NCI-H446 (cell line): ENCODE measurements at places on chromosomes 1 and 21.

DNA sequence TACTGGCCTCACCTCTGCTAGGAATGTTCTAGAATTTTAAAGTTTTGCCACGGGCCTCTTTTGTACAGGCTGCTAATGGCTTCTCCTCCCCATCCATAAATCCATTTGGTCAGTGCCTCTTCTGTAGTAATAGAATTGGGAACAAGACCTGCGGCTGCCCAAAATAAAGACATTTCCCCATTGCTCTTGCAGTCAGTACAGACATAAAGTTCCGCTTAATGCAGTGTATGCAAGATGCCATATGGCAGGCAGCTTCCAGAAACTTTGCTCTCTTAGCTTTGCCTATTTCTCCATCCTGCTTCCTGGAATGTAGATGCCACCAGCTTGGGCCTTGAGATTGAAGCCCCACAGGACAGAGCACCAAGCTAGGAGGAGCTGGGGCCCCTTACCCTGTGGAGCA, 3.7 kb upstream of the SLC2A5 start:
- no peak for DNase-seq

- no peak for DNase-seq
Measured at GRCh38 chr1:8821084-8821483, 3.6 kb upstream of the RERE start.

DNA sequence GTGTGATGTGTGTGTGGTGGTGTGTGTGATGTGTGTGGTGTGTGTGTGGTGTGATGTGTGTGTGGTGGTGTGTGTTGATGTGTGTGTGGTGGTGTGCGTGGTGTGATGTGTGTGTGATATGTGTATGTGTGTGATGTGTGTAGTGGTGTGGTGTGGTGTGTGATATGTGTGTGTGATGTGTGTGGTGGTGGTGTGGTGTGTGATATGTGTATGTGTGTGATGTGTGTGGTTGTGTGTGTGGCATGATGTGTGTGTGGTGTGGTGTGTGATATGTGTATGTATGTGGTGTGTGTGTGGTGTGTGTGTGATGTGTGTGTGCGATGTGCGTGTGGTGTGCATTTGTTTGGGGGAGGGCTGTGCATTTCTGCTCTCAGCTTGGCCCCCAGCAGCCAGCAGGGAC, 7.1 kb upstream of the PCBP3 start:
- no peak for DNase-seq

- no peak for DNase-seq
Measured at GRCh38 chr1:202170726-202171125, 10.3 kb upstream of the PTPN7 start.

DNA sequence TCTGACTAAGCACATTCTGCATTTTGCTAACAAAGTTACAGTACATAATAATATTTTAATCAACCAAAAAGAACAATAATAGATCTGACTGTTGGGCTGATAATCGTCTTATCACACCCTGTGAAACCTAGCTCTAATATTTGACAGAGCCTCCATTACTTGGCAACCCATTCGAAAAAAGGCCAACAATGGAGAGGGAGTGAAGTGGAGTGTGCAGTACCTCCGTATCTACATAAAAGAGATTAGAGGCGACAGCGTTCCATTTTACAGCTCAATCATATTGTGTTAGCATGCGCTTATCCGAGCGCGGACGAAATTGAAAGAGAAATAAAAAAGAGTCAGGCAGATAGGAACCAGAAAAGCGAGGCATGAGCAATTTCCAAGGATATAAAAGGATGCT, 137.3 kb upstream of the USH2A start:
- DNase-seq: no peak

- DNase-seq: no peak
Measured at GRCh38 chr1:243438815-243439214, 183.0 kb downstream of the SDCCAG8 start.

GRCh38 chr1:247378334-247379073, 37.5 kb upstream of the NLRP3 start:
- no peak for DNase-seq

DNA sequence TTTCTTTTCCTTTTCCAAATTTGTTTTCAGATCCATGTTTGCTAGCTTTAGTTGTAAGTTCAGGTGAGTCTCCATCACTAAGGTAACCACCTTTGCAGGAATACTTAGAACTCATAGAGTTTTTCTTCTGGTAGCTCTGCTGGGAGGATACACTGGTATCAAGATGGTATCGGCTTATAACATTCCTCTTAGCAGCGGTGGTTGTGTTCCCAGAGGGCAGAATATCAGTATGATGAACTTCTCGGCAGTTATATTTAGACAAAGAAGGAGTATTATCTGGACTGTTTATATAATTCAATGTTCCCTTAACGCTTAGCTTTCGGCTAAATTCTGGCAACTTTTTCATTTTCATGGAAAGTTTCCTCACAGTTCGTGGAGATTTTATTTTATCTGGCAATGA, 18.1 kb downstream of the SYDE2 start:
- no peak for DNase-seq

GRCh38 chr1:45032837-45033236, 20.8 kb downstream of the UROD start:
- no peak for DNase-seq

GRCh38 chr21:42965211-42965560, 9.2 kb upstream of the PKNOX1 start:
- no peak for DNase-seq

DNA sequence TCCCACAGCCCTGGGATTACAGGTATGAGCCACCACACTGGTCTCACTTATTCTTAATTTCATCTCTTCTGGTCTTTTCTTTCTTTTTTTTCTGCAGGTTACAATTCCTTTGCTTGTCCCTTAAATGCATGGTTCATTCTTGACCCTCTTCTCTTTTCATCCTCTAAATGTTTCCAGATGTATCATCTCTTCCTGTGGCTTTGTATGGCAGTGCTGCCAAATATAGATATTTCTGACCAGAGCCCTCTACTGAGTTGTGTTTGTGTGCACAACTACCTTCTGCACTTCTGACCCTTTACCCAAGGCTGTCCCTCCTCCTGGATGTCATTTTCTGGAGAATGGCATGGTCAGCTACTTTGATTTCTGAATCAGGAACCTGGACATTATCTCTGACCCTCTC, 32.5 kb downstream of the OLFML3 start:
- no peak for DNase-seq

DNA sequence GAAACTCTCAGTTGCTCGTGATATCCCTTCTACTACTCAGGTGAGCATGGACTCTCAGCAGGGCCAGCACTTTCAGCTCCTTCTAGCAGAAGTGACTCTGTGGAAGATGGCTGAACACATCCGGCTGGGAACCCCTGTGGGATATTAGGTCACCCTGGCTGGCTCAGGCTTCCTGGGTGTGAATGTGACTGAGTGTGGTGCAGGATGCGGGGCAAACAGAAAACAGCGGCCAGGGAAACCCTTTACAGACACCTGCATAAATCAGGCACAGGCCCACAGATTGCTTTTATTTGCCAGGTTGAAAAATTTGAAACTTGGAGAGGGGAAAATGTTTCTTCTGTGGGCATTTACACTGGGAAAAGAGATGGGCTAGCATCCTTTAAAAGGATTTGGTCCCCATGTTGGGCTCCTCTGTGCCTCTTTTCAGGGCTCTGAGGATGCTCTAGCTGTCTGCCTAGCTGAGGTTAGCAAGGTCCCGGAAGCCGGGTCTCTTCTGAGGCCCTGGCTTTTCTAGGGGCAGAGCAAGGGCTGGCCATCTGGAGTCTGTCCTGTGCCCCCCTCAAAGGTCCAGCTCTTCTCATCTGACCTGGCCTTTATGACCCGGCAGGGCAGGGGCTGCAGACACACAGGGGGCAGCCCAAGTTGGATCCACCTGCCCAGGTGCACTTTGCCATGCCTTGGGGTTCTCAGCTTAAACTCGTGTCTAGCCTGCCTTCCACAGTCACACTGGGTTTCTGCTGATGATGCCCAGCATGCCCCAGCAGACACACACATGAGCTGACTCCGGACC, 243.0 kb downstream of the SIPA1L2 start:
- no peak for DNase-seq

DNA sequence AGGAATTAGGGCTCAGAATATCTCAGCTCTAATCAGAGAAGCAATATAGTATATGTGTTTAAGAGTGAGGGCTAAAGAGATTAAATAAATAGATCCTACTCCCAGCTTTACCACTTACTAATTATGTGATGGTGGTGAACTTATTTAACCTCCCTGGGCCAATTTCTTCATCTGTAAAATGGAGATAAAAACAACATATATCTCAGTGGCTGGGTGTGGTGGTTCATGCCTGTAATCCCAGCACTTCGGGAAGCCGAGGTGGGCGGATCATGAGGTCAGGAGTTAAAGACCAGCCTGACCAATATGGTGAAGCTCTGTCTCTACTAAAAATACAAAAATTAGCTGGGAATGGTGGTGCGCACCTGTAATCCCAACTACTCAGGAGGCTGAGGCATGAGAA, 135.2 kb downstream of the SLC44A5 start:
- no peak for DNase-seq

DNA sequence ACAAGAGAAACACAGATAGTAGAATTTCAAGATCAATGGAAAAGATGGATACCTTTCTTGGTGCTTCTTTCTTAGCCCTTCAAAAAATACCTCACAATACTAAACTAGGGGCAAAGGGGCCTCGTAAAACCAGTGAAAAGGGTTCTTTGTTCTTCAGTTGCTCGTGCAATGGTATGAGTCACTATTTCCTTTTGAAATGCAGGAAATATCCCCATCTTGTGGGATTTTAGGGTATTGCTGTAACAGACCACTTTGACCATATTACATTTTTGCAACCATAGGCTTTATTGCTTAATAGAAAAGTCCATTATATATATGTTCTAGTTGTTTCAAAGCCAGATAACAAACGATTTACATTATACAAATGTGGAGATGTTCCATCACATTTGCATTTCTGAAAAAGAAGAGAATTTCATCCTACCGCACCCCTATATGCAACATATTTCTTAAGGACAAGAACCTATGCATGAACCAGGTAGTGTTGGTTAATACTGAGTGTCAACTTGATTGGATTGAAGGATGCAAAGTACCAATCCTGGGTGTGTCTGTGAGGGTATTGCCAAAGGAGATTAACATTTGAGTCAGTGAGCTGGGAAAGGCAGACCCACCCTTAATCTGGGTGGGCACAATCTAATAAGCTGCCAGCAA, 88.6 kb upstream of the PKN2 start:
- DNase-seq: no peak
